Epithelial cell of umbilical artery (primary cell): ENCODE measurements at places on chromosomes 3 and 15. TPM values are rescaled to one million over a fixed set of nuclear protein-coding genes. Genes with fewer than 3 reads are reported as not detected.

The CCDC80 gene
- 7.5 and 12.6 TPM in 2 replicates for total RNA-seq

The GALNT15 gene
- total RNA-seq, result 1.3 and 8.7 TPM in 2 replicates

The RARRES1 gene
- total RNA-seq, result 1.1 and 27.3 TPM in 2 replicates

The GOLGA6A gene
- total RNA-seq, result not detected in 2 replicates

The ROBO2 gene
- total RNA-seq, result under 0.01 TPM in 1 of 2 replicates, not detected in the other

The ZNF445 gene
- 5.2 and 9.4 TPM in 2 replicates for total RNA-seq

The FAM81A gene
- under 0.01 TPM in 1 of 2 replicates, not detected in the other for total RNA-seq

The TRIM71 gene
- not detected in 2 replicates for total RNA-seq

The SEMA5B gene
- not detected in 2 replicates for total RNA-seq

The ULK3 gene
- total RNA-seq, result 18.2 and 27.2 TPM in 2 replicates

The REC114 gene
- total RNA-seq, result not detected in 2 replicates

The ROBO1 gene
- 8.2 and 11.4 TPM in 2 replicates for total RNA-seq

The GPR171 gene
- total RNA-seq, result not detected in 2 replicates

The TMEM212 gene
- under 0.01 TPM in 1 of 2 replicates, not detected in the other for total RNA-seq

The ZNF860 gene
- 0.61 and 0.65 TPM in 2 replicates for total RNA-seq

The ACTRT3 gene
- total RNA-seq, result 5.5 and 6.2 TPM in 2 replicates

The OIP5 gene
- total RNA-seq, result 9.7 and 12.2 TPM in 2 replicates
